NCI-H774 (cell line): ENCODE measurements at places on chromosomes 12 and 14.

GRCh38 chr14:95445161-95445560, 71.3 kb downstream of the SYNE3 start:
- DNase-seq = no peak

- no peak for DNase-seq
Measured at GRCh38 chr12:2282318-2282717, 229.5 kb downstream of the CACNA1C start.

DNA sequence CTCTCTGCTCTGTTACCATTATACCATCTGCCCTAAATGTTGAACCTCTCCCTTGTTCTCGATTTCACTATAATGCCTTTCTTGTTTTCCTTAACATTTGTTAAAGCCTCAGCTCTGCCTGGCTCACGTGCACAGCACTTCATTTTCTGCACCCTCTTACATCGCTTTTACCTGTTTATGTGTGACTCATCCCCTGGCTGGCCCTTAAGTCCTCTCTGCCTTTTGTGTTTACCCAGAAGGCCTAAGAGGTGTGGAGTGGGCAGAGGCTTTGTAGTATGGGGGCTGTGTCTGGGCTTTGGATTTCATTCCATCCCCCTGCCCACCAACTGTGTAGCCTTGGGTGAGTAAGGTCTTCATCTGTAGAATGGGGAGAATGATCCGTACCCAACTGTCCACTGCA, 36.5 kb downstream of the UBE3B start:
- DNase-seq = no peak

GRCh38 chr14:65470404-65470880, 57.9 kb downstream of the FUT8 start:
- DNase-seq = no peak
